Naive thymus-derived CD8-positive, alpha-beta T cell (primary cell): ENCODE measurements at places on chromosomes 5 and 9. TPM values are rescaled to one million over a fixed set of nuclear protein-coding genes. Genes with fewer than 3 reads are reported as not detected.
A peak's percentile ranks its signal among the peaks of the same experiment; 100 is the strongest.

Gene FAM153A
- 117 TPM for total RNA-seq

Gene ARID3C
- total RNA-seq, result 0.27 TPM

Gene CYLC2
- not detected for total RNA-seq

Gene CYSRT1
- 0.30 TPM for total RNA-seq

Gene IL9
- not detected for total RNA-seq

Gene TNFSF8
- total RNA-seq, result 21.3 TPM

DNA sequence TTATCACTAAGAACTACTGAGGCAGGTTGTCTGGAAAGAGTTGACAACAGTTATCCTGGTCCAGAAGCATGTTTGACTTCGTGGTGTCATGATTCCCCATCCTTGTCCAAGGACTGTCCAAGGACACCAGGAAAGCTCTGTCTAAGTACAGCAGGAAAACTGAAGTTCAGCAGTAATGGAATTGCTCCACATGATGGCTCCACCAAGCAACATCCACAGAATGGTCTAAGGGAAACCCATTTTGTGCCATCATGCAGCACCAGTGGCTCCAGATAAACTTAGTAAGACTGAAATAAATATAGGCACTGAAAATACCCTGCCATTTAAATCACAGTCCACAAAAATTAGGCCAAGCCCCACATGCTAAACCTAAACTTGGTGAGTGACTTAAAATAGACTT is 192.8 kb downstream of the CDH18 start:
- no peaks in the 10 kb centered on the region for H3K27me3 ChIP-seq
- no peaks in the 10 kb centered on the region for H3K36me3 ChIP-seq
- no peaks in the 10 kb centered on the region for H3K4me1 ChIP-seq
- no peak overlapping the region for H3K4me3 ChIP-seq
- DNase-seq, result no peak

DNA sequence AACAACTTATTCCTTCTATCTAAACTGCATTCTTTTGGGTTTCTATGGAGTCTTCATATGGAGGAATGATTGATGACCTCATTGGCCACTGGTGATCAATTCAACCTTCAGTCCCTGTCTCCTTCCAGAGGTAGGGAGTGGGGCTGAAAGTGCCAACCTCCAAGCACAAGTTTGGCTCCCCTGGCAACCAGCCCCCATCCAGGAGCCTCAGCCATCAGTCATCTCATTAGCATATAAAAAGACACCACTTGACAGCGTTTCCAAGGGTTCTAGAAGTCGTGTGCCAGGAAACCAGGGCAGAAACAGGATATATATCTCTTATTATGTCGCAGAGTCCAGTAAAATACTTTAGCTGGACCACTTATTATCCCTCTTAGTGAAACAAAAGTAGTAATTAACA is 9.8 kb downstream of the SLC31A2 start:
- H3K36me3 ChIP-seq, result no peaks in the 10 kb centered on the region
- no peaks in the 10 kb centered on the region for H3K27me3 ChIP-seq
- H3K27ac ChIP-seq, result no peak overlapping the region
- H3K4me1 ChIP-seq, result peaks cover 13% of the 10 kb centered on the region

GRCh38 chr5:80238097-80238496 is 17.8 kb downstream of the SERINC5 start:
- DNase-seq, result no peak
- no peak overlapping the region for H3K4me3 ChIP-seq
- no peaks in the 10 kb centered on the region for H3K27me3 ChIP-seq
- H3K27ac ChIP-seq, result peak overlapping the region; percentile 93
- H3K4me1 ChIP-seq, result peaks cover 37% of the 10 kb centered on the region

GRCh38 chr9:125906893-125907292 is 159.7 kb downstream of the PBX3 start:
- DNase-seq, result no peak
- no peaks in the 10 kb centered on the region for H3K36me3 ChIP-seq
- H3K27ac ChIP-seq, result no peak overlapping the region
- no peaks in the 10 kb centered on the region for H3K27me3 ChIP-seq
- H3K4me1 ChIP-seq, result no peaks in the 10 kb centered on the region

GRCh38 chr9:14671377-14671776 is 21.9 kb downstream of the ZDHHC21 start:
- peaks cover 3% of the 10 kb centered on the region for H3K36me3 ChIP-seq
- H3K27me3 ChIP-seq, result no peaks in the 10 kb centered on the region
- no peaks in the 10 kb centered on the region for H3K4me1 ChIP-seq
- H3K27ac ChIP-seq, result no peak overlapping the region

- no peaks in the 10 kb centered on the region for H3K27me3 ChIP-seq
- H3K27ac ChIP-seq, result peak overlapping the region; percentile 97
- peaks cover 60% of the 10 kb centered on the region for H3K4me1 ChIP-seq
- H3K36me3 ChIP-seq, result peaks cover 3% of the 10 kb centered on the region
Measured at GRCh38 chr5:112923148-112923917, 1.3 kb upstream of the REEP5 start.

DNA sequence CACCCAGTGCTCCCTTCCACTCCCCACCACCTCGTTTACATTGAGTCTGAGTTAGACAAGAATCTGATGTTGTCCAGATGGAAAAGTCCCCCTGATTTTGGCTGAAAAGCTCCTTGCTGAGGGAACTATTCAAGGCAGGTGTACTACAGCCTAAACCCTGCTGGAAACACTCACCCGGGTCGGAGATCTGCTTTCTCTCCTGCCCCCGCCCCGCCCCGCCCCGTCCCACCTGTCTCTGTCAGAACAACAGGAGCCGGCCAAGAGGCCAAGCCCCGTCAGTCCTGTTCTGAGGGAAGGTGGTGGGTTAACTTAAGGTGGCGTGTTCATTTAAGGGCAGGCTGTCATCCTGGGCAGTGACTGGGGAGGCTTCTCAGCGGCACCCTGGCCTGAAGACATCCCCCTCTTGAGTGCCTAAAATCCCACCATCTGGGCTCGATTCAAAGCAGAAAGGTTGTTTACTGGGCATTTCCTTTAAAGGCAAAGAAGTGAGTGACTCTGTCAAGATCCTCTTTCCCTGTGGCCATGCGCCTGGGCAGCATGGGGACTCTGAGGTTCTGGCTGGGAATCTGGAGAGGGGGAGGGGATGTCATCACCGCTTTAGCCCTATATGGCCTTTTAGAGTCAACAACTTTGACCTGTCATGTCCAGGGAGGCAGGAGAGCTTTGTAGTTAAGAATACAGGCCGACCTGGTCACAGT is 71.1 kb upstream of the NEURL1B start:
- DNase-seq, result no peak
- H3K36me3 ChIP-seq, result no peaks in the 10 kb centered on the region
- no peaks in the 10 kb centered on the region for H3K4me1 ChIP-seq
- H3K4me3 ChIP-seq, result no peak overlapping the region
- H3K27ac ChIP-seq, result no peak overlapping the region
- peaks cover 29% of the 10 kb centered on the region for H3K27me3 ChIP-seq

- H3K4me3 ChIP-seq, result no peak overlapping the region
- no peaks in the 10 kb centered on the region for H3K4me1 ChIP-seq
- no peak overlapping the region for H3K27ac ChIP-seq
- H3K36me3 ChIP-seq, result peaks cover 8% of the 10 kb centered on the region
- DNase-seq, result no peak
Measured at GRCh38 chr5:173915310-173916014, 27.3 kb downstream of the CPEB4 start.

DNA sequence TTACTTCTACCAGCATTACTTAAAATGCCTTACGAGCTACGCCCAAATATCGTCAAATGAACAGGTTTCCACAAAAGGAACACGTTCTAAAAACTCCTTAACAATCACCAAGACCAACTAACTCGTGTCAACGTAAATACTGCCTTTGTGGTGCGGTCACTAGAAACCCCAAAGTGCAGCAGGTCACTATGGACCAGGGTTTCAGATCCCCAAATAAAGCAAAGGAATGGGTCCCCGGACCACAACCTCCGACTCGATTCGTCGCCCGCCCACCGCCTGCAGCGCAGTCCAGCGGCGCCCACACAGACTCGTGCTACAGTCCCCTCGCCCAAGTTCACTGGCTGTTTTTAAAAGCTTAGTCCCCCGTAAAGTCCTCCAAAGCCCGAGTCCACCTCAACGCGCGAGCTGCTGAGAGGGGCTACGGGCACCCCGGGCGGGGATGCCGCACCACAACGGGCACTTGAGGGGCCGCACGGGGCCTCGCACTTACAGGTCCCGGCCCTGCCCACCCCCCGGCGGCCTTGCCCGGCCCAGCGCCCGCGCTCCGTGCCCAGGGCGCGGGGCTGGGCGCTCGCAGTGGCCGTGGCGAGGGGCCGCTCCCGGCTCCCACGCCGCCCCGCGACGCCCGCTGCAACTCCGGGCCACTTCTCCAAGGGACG is 1.1 kb downstream of the NFIB start:
- H3K27me3 ChIP-seq, result peaks cover 76% of the 10 kb centered on the region
- H3K4me3 ChIP-seq, result peak overlapping the region; percentile 84
- H3K36me3 ChIP-seq, result peaks cover 13% of the 10 kb centered on the region
- no peak for DNase-seq

DNA sequence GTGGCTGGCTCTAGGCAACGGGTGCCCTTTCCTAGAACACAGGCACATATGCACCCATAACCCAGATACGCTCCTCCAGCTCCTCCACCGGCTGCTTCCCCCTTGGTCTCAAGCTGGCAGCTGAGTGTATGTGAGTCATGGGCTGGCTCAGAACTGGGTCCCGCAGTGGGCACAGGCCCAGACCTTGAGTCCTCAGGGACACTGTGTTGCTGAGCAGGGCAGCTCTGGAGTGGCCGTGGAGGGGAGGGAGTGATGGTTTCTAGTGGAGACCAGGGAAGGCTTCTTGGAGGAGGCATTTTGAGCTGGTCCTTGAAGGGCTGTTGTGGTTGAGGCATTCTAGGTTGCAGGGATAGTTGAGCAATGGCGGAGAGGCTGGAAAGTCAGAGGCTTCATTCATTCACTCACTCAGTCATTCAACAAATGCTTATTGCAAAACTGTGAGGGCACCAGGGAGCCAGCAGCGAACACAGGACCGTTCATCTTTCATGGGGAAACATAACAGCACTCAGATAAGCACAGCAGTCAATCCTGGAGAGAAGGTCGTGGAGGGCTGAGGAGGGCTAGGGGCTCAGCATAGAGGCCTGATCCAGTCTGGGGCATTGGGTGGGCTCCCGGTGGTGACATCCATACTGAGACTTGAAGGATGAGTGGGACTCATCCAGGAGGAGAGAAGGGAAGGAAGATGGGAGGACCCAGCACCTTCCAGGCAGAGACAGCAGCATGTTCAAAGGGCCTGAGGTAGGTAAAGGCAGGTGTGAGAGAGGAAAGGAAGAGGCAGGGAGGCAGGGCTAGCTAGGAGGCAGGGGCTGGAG is 2.4 kb downstream of the BBLN start:
- peaks cover 27% of the 10 kb centered on the region for H3K36me3 ChIP-seq
- no peaks in the 10 kb centered on the region for H3K27me3 ChIP-seq
- H3K4me3 ChIP-seq, result peak overlapping the region; percentile 63
- peak overlapping the region; percentile 44 for H3K27ac ChIP-seq
- DNase-seq, result no peak

DNA sequence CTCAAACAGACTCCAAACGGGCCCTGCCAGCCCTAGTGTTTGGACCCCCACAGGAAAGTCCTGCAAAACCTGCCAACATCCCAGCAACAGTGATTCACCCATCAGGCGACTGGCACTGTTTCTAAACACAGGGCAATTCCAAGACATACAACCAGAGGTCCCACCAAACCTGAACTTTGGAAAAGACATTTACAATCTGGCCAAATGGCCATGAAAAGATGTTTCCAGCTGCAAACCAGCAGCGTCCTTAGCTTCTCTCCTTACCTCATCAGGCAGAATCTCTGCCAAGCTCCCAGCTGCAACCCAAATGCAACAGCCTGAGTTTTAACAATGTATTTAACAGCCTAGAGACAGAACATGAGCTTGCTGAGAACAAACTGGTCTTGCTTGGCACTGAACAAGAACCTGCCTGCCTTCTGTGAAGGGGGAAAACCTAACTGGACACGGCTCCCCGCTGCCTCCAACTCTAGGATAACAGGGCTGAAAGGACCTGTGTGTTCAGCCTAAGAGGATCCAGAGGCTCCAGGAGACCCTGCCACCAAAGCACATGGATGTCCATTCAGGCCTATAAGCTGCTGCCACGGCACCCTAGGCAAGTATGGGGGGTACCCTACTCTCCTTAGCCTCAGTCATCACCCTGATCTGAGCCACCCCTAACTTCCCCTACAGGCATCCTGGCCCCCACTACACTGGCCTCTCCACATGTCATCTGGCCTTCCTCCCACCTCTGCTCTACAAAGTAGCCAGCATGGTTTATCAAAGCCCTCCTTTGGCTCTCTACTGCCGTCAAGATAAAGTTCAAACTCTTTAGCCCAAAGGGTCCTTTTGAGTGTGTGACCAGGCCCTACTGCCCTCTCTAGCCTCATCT is 5.6 kb downstream of the P4HA2 start:
- no peak overlapping the region for H3K27ac ChIP-seq
- H3K36me3 ChIP-seq, result no peaks in the 10 kb centered on the region
- H3K27me3 ChIP-seq, result peaks cover 3% of the 10 kb centered on the region
- no peak overlapping the region for H3K4me3 ChIP-seq
- H3K4me1 ChIP-seq, result peaks cover 9% of the 10 kb centered on the region

DNA sequence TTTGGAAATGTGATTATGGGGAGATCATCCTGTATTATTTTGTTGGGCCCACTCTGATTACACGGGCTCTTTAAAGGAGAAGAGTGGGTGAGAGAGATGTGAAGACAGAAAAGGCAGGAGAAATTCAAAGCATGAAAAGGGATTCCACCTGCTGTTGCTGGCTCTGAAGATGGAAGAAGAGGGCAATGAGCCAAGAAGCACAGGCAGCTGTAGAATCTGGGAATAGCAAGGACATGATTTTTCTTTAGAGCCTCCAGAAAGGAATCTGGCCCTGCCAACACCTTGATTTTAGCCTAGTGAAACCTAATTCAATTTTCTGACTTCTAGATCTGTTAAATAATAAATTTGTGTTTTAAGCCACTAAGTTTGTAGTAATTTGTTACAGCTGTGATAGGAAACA is 11.3 kb downstream of the C9 start:
- no peak overlapping the region for H3K27ac ChIP-seq
- H3K4me3 ChIP-seq, result no peak overlapping the region
- H3K36me3 ChIP-seq, result peaks cover 29% of the 10 kb centered on the region
- no peak for DNase-seq

GRCh38 chr5:138936225-138936967 is 61.3 kb upstream of the LRRTM2 start:
- H3K4me3 ChIP-seq, result no peak overlapping the region
- peaks cover 5% of the 10 kb centered on the region for H3K36me3 ChIP-seq
- DNase-seq, result no peak
- H3K27me3 ChIP-seq, result no peaks in the 10 kb centered on the region

- no peaks in the 10 kb centered on the region for H3K36me3 ChIP-seq
- H3K4me1 ChIP-seq, result no peaks in the 10 kb centered on the region
- no peak overlapping the region for H3K27ac ChIP-seq
Measured at GRCh38 chr5:11504886-11505193, 399.4 kb downstream of the CTNND2 start.

- H3K27ac ChIP-seq, result peak overlapping the region; percentile 69
- H3K27me3 ChIP-seq, result peaks cover 2% of the 10 kb centered on the region
- peak overlapping the region; percentile 40 for H3K4me3 ChIP-seq
- peaks cover 2% of the 10 kb centered on the region for H3K4me1 ChIP-seq
Measured at GRCh38 chr5:129125819-129126218, 31.3 kb downstream of the ISOC1 start.

GRCh38 chr9:124110307-124110915 is 98.8 kb downstream of the LHX2 start:
- DNase-seq, result no peak
- no peak overlapping the region for H3K4me3 ChIP-seq
- peaks cover 55% of the 10 kb centered on the region for H3K27me3 ChIP-seq
- H3K36me3 ChIP-seq, result peaks cover 11% of the 10 kb centered on the region
- no peaks in the 10 kb centered on the region for H3K4me1 ChIP-seq

- peaks cover 2% of the 10 kb centered on the region for H3K4me1 ChIP-seq
- DNase-seq, result no peak
- no peaks in the 10 kb centered on the region for H3K36me3 ChIP-seq
- H3K27me3 ChIP-seq, result peaks cover 11% of the 10 kb centered on the region
- no peak overlapping the region for H3K27ac ChIP-seq
- H3K4me3 ChIP-seq, result no peak overlapping the region
Measured at GRCh38 chr5:173435447-173435846, 107.2 kb upstream of the STC2 start.

- no peaks in the 10 kb centered on the region for H3K27me3 ChIP-seq
- no peak for DNase-seq
- H3K27ac ChIP-seq, result no peak overlapping the region
- no peak overlapping the region for H3K4me3 ChIP-seq
Measured at GRCh38 chr5:67010684-67011409, 185.8 kb downstream of the CD180 start.
